ENCODE measurements at places on chromosomes 2 and 18. TPM values are rescaled to one million over a fixed set of nuclear protein-coding genes. Genes with fewer than 3 reads are reported as not detected.

Gene COBLL1
- 18.0 TPM for polyA plus RNA-seq

DNA sequence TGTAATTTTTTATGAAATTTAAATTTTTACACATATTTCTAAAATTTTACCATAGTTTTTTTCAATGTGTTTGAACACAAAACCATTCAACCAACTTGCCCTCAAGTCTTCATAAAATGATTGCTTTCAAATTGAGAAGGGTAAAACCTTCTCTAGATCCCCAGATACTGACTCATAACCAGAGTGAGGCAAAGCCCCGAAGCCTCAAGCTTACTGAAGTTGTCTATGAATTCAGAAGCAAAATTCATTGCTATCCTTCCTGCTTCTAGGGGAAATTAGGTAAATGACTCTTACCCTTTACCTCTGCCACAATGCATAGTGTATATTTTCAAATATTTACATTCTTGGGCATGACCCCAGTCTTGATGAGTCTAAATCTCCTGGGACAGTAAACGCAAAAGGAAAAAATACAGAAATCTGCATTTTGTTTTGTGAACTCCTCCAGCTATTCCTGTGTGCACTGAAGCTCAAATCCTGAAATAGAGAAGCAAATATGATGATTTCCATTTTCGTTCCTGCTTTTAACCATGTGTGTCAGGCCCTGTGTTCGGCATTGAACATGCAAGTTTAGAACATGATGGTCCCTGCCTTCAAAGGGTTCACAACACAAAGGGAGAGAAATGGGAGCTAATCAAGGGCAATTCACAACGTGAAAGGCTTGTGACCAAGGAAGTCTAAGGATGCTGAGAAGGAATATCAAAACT, 246.3 kb downstream of the SUCLG1 start:
- no peak for DNase-seq

- no peak for DNase-seq
Observed at GRCh38 chr2:160574468-160575140, 81.0 kb upstream of the RBMS1 start.

- DNase-seq, result peak; percentile 35
Observed at GRCh38 chr18:40939656-40940515, 1015.1 kb upstream of the PIK3C3 start.

Measured in pancreas (tissue), 10 donors.